Dorsolateral prefrontal cortex (tissue), 122 donors: ENCODE measurements at places on chromosomes 7 and 10.

- DNase-seq: peak; percentile 30
Measured at GRCh38 chr7:93921607-93922566, at the start of gene GNG11. TSS of gene GNG11 (plus strand) at chr7:93921735. CDS start at chr7:93922138, 403 bp downstream.

- no peak for DNase-seq
Measured at GRCh38 chr7:151599401-151600227, 79.9 kb upstream of the RHEB start.

DNA sequence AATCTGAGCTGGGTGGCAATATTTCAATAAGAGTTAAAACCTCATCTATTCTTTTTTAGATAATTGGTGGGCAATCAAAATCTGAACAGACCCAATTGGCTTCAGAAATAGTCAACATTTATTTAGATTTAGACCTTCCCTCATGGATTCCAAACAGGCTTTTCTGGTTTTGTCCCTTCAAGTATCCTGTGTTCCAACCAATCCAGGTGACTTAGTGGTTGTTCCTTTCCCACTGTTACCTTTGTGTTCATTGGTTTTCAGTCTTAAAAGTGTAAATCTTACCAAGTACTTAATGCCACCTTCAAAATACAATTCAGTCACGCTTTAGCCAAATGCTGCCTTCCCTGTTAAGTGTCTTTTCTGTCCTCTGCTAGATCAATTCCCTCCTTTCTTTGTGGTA is 85.9 kb downstream of the AHR start:
- no peak for DNase-seq

DNA sequence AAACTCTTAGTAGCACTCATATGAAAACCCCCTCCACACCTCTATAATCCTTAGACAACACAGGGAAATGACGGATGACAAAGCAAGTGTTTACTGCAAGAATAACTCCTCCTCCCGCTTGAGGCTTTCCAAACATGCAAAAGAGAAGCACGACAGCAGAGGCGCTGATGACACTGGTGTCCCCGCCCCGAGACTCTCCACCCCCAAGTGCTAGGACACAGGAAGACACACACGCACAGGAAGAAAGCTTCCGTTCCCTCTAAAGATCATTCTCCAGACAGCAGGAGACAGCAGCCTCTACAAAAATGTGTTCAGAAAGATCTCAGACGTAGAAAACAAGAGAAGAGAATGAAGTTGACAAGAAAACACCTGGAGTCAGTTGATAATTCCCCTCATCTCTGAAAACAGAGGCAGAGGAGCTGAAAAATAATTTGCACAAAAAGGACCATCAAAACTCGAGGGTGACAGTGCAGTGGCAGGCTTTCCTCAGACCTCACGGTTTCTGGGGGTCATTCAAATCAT is 90.2 kb downstream of the DLG5 start:
- peak; percentile 76 for DNase-seq

DNA sequence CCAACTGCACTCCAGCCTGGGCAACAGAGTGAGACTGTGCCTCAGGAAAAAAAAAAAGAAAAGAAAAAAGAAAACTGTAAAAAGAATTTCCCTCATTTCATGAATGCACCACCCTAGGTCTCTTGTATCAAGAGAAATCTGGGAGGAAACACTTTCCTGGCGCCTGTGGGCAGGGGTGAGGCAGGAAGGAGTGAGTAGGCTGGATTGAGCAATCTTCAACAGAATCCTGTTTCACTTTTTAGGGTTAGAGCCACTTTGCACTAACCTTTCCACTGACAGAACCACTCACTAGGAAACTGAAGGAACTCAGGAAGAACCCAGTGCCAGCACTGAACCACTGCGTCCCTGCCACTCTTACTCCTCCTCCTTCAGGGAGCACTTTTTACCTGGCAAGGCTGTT is 282.1 kb downstream of the CCDC3 start:
- DNase-seq: no peak

- DNase-seq: no peak
Measured at GRCh38 chr10:2986391-2986801, 81.0 kb upstream of the PFKP start.

DNA sequence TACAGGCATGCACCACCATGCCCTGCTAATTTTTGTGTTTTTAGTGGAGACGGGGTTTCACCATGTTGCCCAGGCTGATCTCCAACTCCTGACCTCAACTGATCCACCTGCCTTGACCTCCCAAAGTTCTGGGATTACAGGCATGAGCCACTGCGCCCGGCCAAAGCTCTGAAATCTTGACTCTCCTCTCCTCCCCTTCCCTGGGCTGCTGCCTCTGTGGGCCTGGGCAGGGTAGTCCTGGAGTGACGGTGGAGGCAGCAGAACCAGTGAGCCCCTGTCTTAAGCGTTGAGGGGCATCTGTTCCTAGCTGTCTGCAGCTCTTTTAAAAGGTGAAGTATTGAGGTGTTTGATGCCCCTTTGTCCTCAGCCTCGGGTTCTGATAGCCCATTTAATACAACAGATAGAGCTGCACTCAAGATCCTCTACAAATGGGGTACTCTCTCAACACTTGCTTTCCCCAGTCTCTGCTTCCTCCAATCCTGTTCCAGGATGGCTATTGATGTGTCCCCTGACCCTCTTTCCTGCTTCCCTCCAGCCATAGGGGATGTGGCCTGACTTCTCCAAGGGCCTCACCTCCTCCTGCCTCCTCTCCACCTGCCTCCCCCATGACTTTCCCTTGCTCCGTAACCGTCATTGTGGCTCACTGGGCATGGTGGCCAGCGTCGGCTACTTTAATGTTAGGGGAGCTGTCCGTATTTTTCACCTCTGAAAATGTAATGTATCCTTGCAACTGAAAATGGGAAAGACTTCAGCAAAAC is 442.5 kb downstream of the GLRX3 start:
- DNase-seq: no peak

- DNase-seq: no peak
Measured at GRCh38 chr7:11579141-11579540, 252.9 kb downstream of the THSD7A start.

- peak; percentile 29 for DNase-seq
Measured at GRCh38 chr10:130740915-130741750, 570.4 kb downstream of the TCERG1L start.

DNA sequence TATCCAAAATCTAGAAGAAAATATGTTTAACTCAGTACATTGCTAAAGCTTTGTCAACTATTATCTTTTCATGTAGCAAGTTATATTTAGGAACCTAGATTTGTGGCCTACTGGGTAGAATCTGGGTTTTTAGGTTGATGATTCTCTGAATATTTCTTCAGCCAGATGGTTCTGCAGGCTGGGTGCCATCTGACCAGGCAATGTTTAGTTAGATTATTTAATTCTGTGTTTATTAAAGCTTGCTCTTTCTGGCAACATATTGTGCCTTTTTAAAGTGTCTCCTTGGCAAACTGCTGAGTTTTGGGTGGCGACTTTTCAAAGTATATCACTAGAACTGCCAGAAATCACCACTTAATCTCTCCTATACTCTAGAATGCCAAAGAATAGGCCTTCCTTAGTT is 114.1 kb downstream of the LHFPL3 start:
- no peak for DNase-seq

- DNase-seq: no peak
Measured at GRCh38 chr7:29921404-29922010, 68.1 kb downstream of the SCRN1 start.

DNA sequence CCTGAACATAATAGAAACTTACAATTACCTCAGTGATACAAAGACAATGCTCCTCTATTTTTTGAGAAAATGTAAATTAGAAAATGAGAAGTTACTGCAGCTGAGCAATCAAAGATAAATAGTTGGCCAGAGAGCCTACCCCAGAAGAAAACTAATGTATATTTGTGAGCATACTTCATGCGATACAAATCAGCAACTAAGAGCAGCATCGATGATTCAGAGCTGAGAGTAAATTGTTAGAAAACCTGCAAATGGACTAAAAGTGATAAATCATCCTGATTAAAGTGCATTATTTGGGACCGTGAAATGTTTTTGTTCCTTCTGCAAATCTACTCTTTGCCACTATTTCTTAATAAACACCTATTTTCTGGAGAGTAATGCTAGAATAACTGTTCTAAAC is 285.7 kb downstream of the PPP1R3A start:
- DNase-seq: no peak

DNA sequence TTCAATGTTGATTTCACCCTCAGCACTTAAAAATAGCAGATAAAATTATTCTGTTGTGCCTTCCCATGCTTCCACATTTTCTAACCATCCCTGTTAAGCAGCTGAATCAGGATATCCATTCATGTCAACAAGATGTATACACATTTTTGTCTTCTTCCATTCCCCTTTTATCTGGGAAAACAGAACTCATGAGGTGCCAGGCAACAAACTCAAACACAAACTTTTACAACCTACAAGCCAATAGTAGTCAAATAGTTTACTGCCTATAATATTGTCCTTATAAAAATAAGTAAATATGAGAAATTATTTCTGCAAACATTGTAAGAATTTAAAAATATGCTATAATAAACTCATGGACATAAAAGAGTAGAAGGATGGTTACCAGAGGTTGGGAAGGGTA is 1569.8 kb downstream of the REEP3 start:
- DNase-seq: no peak

- DNase-seq: no peak
Measured at GRCh38 chr10:78832281-78832680, 236.5 kb upstream of the ZMIZ1 start.

DNA sequence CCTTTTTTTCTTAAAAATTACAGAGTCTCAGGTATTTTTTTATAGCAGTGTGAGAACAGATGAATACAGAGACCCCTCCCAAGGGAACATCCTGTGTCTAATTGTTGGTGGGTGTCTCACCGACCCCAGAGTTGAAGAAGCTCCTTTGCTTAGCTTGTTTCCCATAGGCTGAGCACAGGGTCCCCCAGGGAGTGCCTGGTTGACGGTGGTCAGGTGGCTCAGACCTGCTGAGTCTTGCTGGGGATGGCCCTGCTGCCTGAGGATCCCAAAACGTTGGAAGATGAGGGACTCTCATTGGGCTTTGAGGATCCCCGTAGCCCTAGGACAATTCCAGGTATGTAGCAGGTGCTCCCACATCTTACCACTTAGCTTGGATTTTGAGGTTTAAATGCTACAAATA is 19.5 kb downstream of the SCART1 start:
- no peak for DNase-seq

GRCh38 chr7:78264105-78264504 is 465.5 kb downstream of the PHTF2 start:
- DNase-seq: no peak

GRCh38 chr10:103852856-103853255 is 2.5 kb downstream of the SH3PXD2A start:
- no peak for DNase-seq

GRCh38 chr10:103881416-103882284 is 26.3 kb upstream of the SH3PXD2A start:
- no peak for DNase-seq

GRCh38 chr10:33147013-33147310 is 187.5 kb downstream of the NRP1 start:
- DNase-seq: no peak

DNA sequence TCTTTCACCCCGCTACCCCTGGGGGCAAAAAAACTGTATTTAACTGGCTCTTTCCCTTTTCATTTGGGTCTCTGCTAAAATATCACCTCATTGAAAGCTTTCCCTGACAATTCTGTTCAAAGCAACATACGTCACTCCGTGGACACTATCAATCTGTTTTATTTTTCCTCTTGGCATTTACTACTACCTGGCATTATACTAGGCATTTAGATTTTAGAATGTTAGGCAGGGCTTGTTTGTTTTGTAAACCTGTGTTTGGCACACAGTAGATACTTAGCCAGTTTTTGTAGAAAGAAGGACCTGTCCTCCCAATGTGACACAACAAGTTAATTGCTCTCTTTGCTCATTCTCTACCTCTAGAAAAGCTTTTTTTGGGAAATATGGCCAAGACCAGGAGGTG is 26.5 kb upstream of the PDK4 start:
- no peak for DNase-seq

GRCh38 chr7:1483536-1484505 is 20.4 kb downstream of the INTS1 start:
- no peak for DNase-seq

DNA sequence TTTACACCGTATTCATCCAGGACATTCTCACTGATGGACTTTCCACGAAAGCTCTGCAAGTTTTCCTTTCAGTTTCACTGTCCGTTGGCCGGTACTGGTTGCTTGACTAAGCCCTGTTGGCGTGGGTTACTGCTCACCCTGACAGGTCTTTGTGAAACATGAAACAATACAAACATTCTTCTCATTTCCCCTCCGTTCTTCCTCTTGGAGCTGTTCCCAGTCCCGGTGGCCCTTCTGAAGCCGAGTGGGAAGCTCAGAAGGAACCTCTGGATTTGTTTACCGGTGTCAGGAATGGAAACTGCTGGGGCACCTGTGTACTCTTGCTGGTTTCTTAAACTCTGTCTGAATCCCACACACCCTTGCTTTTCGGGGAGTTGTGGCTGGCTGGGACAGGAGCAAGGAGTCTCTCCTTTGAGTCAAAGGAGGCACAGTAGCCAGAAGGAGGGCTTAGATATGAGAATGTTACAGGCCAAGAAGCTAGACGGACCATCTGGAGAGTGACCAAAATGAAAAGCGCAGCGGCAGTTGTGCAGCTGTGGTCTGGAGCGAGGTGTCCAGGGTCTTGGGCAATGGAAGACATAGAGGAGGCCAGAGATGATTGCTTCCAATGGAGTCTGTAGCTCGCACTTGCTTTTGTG is 45.7 kb downstream of the LYZL2 start:
- DNase-seq: no peak

DNA sequence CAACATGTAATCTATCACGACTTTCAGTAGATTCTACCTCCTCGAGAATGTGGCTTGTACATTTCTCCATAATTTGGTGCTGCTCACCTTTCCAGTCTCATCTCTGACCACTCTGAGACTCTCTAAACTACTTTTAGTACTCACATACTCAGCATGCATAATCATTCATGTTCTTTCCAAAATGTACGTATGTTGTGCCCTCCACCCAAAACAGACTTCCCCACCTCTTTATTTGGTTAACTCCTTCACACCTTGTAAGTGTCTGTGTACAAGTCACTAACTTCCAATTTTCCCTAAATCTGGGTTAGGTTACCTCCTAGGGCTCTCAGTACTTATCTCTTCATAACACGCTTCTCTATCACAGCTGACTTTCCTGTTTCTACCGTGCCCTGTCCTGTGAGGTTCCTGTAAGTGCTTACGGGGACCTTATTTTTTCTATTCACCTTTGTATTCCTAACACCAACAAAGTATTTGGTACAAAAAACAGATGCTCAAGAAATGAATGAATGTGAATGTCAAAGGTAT is 186.2 kb upstream of the MKLN1 start:
- DNase-seq: no peak

DNA sequence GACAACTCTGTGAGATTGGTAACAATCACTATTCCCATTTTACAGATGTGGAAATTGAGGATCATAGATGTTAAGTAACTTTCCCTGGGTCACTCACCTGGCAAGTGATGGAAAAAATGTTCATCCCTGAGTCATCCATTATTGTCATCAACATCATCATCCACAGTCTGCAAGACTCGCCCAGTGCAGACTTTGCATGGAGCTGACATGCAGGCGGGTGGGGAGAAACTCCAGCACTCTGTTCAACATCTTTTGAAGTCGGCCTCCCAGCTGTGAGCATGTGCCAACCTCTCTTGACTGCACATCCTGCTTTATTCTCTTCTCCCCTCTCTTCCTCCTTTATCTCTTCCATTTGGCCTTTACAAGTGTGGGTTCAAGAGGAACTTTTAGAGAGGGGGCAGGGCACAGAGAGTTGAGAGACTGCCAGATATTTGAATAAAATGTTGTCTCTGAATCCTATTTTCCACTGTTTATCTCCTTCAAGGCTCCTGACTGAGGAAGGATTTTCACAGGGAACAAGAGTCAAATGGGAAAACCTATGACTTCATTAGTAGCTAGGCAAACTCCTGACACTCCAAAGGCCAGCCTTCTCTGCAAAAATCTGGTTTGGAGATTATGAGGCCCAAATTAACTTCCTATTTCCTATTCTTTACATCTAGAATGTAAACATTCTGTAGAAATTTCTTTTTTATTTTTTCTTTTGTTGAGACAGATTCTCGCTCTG is 283.7 kb upstream of the PODXL start:
- DNase-seq: no peak
